ENCODE measurements at places on chromosomes 11 and 22.

DNA sequence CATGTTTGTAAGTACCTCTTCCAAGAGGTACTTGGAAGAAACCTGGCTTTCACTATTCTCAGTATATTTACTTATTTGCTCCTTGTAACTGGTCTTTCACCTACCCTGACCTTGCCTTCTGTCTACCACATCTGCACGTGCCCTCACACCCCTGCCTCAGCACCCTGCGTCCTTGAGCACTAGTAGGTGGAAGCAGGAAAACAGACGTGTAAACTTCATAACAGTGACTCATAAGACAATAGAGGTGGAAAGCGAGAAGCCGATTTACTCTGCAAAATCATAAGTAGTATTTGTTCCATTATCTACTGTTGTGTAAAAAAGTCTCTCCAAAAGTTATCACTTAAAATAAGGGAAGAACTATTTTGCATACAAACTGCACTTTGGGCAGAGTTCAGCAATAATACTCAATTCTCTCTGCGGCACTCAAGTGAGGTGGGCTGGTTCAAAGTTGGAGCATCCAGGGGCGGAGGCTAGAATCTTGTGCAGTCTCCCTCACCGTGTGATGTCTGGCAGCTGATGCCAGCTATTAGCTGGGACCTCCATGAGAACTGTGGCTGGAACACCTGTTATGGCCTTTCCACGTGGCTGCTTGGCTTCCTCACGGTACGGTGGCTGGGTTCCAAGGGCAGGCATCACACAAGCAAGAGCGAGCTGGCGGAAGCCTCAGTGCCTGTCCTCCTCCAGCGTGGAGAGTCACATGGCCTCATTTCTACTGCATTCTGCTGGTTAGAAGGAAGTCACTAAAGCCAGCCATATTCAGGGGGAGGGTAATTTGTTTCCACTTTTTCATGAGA lies 30.4 kb downstream of the PACS1 start:
- peak; percentile 60 for DNase-seq

DNA sequence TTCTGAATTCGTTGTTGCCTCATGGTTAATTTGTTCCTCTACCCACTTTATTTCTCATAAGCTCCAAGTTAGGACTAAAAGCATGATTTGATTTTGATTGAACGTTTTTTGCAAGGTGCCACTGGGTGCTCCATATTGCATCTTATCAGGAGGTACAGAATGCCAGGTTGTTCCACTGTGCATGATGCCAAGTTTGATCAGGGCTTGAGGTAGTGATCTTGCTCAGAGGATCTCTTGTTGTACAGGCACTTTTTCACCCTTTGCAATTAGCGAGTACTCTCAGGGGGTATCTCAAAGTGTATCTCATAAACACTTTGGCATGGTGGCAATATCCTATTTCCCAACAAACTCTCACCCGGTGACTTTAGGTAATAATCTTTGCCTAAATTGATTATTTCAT lies 4.0 kb downstream of the GRAP2 start:
- no peak for DNase-seq

DNA sequence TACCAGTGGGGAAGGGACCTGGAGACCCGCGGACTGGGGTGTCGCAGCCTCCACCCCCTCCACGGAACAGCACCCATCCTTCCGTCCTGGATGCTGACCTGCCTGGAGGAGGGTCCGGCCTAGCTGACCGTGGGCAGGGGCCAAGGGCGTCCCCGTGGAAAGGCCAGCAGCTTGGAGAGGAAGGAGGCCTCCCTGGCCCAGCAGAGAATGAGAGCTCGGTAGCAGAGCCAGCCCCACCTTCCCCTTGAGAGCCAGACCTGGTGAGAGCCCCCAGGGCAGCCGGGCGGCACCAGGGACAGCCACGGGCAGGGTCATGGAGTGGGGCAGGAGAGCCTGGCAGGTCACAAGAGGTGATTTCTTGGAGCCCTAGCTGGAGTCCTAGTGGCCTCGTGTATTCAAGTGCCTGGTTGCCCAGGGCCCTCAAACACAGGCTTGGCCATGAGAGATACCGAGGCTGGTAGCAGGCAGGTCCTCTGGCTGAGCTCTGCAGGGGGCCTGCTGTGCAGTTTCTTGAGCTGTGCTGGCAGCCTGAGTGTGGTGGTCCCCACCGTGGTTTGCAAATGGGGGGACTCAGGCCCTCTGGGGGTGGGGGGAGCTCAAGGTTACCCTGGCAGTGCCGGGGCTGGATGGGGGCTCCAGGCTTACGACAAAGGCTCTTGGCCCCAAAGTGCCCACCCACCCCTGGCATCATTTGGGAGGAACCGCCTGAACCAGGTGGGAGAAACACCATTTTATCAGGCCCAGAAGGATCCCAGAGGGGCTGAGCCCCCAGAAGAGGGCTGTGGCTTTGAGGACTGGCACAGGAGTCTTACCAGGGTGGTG lies 7.6 kb downstream of the TSPAN32 start:
- no peak for DNase-seq

DNA sequence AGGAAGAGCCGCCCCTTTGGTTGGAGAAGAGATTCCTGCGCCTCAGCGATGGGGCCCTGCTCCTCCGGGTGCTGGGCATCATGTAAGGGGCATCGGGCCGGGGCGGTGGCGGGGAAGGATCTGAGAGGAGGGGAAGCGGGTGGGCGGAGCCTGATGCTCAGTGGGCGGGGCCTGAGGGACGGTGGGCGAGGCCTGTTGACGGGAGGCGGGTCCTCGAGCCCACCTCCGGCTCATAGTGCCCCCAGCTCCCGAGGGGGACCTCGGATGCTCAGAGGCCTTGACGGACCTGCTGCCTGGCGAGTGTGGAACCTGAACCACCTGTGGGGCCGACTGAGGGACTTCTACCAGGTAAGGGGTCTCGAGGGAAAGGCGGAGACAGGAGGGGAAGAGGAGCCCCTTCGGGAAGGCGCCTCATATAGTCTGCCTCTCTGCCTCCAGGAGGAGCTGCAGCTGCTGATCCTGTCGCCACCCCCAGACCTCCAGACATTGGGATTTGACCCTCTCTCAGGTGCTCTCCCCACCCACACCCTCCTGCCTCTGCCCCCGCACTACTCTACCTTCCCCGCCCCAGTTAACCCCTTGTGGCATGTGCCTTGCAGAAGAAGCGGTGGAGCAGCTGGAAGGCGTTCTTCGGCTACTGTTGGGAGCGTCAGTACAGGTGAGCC lies 799 bp downstream of the CCDC88B start:
- DNase-seq, result no peak

- DNase-seq, result no peak
These were observed 198.5 kb upstream of the CTSC start for GRCh38 chr11:88535916-88536547.

GRCh38 chr22:39453765-39454378 lies 2.9 kb upstream of the MGAT3 start:
- no peak for DNase-seq

- no peak for DNase-seq
These were observed 9.5 kb downstream of the DRICH1 start for GRCh38 chr22:23622634-23623033.

GRCh38 chr11:128579798-128580504 lies 7.4 kb downstream of the ETS1 start:
- no peak for DNase-seq

DNA sequence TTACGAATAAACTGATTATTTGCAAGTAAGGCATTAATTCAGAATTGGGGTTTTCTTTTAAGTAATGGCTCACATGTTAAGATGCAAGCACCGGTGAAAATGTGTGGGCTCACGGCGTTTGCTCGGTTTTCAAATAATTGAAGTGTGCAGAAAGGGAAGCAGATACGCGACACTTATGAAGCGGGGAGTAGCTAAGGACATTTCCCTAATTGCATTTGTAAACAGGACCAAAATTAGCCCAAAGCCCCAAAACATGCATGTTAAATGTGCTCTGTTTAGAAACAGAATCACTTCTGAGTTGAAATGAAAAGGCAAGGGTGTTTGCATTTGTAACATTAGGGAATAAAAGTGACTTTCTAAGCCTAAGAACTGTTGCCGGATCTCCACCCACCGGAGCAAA lies 61.3 kb downstream of the ELFN2 start:
- no peak for DNase-seq

GRCh38 chr11:83275888-83276641 lies 10.1 kb downstream of the CCDC90B start:
- DNase-seq, result no peak

GRCh38 chr11:10317151-10317755 lies 12.4 kb downstream of the ADM start:
- DNase-seq, result no peak

DNA sequence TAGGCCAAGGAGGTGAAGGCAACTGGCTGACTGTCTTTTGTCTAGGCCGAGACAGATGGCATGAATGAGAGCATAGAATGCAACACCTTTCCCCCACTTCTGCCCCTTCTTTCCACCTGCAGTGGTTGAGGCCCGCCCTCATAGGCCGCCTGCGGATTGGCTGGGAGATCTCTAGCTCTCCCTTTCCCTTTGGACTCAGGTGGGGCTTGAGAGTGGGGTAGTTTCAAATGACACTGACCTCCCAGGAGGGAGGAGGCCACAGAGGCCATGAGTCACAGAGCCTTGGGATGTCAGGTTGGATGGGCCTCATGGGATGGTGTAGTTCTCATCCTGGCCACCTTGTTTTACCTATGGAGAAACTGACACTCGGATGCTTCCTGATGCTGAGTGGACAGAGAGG lies 9.1 kb downstream of the MICAL2 start:
- DNase-seq, result no peak

- DNase-seq, result no peak
These were observed 34.9 kb upstream of the ACER3 start for GRCh38 chr11:76825726-76826396.

- no peak for DNase-seq
These were observed 6.1 kb downstream of the DCUN1D5 start for GRCh38 chr11:103085758-103086365.

DNA sequence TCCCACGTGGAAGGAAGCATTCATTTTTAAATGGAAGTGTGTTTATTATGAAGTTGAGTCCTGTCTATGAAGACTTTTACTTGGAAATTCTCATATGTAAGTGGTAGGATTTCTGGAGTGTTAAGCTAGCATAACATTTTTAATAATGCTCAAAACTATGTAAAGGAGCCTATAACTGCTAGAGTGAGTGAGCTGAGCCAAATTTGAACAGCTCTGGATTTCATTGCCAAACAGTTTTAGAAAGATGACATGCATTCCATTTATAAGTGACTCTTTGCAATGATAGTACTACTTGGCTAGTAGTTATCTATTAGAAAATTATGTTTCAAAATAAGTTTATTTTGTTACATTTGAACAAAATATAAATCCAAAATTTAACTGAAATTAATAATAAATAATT lies 721.2 kb downstream of the LUZP2 start:
- DNase-seq, result no peak

DNA sequence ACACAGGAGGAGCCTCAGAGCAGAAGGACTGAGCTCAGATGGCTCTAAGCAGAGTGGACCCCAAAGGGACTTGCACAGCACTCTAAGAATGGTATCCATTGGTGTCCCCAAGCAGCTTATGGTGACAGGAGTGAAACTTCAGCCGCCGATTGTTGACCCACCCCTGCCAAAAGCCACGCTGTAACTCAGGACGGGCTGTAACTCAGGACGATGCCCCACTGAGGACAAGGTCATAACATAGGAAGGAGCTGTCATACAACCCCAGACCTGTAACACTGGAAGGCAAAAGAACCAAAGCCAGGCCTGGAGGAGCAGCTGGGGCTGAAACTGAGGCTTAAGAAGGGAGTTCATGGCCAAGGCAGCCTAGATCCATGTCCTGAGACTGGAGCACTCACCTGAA lies 14.2 kb downstream of the CD59 start:
- DNase-seq, result no peak

GRCh38 chr11:35507688-35508087 lies 17.7 kb downstream of the PAMR1 start:
- no peak for DNase-seq

GRCh38 chr11:45899448-45900174 lies 7.5 kb downstream of the FREY1 start:
- no peak for DNase-seq

DNA sequence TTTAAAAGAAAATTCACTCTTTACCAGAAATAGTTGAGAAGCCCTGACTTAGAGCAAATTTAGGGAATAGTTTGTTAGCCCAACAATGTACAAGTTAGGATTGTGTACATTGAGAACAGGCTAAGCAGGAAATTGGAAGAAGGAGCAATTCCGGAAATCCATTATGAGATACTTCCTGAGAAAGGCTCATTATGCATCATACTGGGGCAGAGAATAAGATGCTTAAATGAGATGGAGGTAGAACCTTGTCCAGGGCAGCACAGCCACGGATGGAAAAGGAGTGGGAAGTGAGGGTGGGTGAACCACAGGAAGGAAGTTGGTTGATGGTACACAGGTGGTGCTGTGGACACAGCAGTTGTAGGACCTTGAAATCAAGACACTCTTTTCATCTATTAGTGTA lies 180.2 kb downstream of the PGR start:
- no peak for DNase-seq

All from NCI-H1694 treated with DMSO at 0.1 percent for 48 hours (cell line).